ENCODE measurements at places on chromosomes 5 and 9. TPM values are rescaled to one million over a fixed set of nuclear protein-coding genes. Genes with fewer than 3 reads are reported as not detected.

Gene NOXA1
- total RNA-seq: 0.88 TPM

Gene TICAM2
- total RNA-seq: 1.2 TPM

Gene TLX3
- total RNA-seq: not detected

Gene GLDC
- total RNA-seq: 1.3 TPM

Gene DDX4
- not detected for total RNA-seq

Gene MLLT3
- 16.9 TPM for total RNA-seq

Gene RNF183
- total RNA-seq: not detected

Gene SPINK13
- total RNA-seq: not detected

Gene CNTLN
- total RNA-seq: 5.0 TPM

Gene ADAMTS2
- total RNA-seq: not detected

Gene BARHL1
- total RNA-seq: not detected

Gene CSF1R
- total RNA-seq: not detected

Gene SREK1
- 40.2 TPM for total RNA-seq

Gene NFIB
- total RNA-seq: 26.5 TPM

Gene PCDHGB1
- not detected for total RNA-seq

Gene MPDZ
- total RNA-seq: 14.3 TPM

Gene ANGPTL2
- 0.37 TPM for total RNA-seq

Gene PTPRD
- 0.11 TPM for total RNA-seq

Gene ABO
- total RNA-seq: not detected

Gene HSD17B3
- not detected for total RNA-seq

Gene FOXD1
- total RNA-seq: 30.9 TPM

Gene FGFR4
- 5.5 TPM for total RNA-seq

Gene ADAMTSL1
- total RNA-seq: 3.7 TPM

Gene SARDH
- not detected for total RNA-seq

Gene PCDHGA2
- 0.10 TPM for total RNA-seq

Gene SLC45A2
- not detected for total RNA-seq

Gene IFNK
- 72.0 TPM for total RNA-seq

Gene TAL2
- not detected for total RNA-seq

Gene SH3PXD2B
- 20.9 TPM for total RNA-seq

Gene NUTM2F
- not detected for total RNA-seq

Gene ZNF782
- 2.5 TPM for total RNA-seq

Gene F2RL1
- 77.5 TPM for total RNA-seq

Gene PCDHA1
- total RNA-seq: not detected

All from foreskin keratinocyte (primary cell).